ENCODE measurements at places on chromosomes 4 and X.

DNA sequence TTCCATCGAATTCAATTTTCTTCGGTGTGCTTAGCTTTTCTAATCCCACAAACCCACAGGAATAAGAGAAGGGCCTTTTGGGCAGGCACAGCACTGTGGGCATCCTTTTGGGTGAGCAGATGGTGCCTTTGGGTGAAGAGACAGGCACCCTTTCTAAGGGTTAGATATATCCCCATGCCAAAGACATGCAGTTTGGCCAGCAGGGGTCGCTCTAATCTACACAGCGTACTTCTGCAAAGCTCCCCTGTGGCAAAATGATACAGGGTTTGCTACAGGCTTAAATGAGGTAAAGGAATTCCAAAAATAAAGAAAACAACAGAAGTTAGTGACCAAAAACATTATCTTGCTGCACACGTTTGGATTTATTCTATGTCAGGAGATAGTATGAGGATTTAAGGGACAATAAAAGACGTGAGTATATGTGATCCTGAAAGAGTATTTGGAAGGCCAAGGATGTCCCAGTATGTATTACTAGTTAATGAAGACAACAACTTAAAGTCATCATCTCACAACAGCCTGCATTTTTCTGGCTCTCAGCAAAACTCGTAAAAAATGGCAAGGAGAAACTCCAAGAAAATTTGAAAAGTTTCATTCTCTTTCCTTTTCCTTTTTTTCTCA, 49.5 kb downstream of the PHEX start:
- DNase-seq = peak; percentile 24

DNA sequence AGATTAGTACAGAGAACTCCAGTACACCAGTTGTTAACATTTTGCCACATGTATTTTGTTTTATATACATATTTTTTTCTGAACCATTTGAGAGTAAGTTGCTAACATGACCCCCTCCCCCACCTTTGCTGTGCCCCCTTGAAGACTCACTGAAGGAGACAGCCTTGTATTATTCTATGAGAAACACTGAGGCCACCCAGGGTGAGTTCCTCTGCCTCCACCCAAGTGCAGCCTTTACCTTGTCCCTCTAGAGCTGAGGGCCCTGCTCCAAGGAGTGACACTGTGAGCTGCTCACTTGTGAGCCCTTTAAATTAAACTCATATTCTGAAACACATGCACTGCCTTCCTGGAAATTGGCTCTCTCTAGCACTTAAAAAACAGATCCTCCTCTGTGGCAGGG, 21.1 kb downstream of the KIT start:
- no peak for DNase-seq

GRCh38 chrX:47232197-47232802, 509 bp upstream of the USP11 start:
- DNase-seq = no peak

DNA sequence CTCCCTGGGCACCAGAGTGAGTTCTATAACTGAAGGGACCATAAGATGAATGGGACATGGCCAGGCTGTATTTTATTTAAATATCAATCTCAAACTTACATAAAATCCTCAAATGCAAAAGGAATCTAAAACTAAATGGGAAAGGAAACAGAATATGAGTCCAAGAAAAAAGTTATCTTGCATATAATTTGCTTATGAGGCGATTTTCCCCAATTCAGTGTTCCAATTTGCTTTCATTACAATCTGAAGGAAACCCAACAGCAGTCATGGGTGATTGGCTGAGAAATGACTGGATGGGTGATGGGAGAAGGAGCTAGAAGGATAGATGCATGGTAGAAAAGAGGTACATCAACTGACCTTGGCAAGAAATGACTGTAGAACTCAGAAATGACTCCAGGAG, 511.3 kb upstream of the TENM3 start:
- no peak for DNase-seq

- DNase-seq = no peak
Measured at GRCh38 chrX:154000051-154000450, 19.7 kb downstream of the IRAK1 start.

DNA sequence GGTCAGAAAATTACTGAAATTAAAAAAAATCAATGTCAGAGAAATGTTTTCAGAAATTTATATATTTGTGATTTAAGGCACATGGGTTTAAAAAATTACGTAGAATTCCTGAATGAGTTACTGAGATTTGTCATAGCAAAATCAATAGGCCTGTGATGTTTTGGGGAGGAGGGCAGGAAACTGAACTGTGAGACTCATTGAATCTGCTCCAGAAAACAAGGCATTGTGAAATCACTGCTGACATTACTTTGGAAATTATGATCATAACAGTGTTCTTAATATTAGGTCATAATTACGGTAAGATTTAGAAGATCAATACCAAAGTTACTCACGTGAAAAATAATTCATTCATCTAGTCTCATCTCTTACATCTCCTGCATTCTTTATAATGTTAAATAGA, 5.3 kb downstream of the FGF5 start:
- no peak for DNase-seq

GRCh38 chrX:141220342-141221008, 21.8 kb downstream of the SPANXC start:
- peak; percentile 25 for DNase-seq

- DNase-seq = no peak
Measured at GRCh38 chrX:148601034-148601433, 100.6 kb downstream of the AFF2 start.

- DNase-seq = peak; percentile 76
Measured at GRCh38 chr4:80237992-80238391, 28.5 kb upstream of the FGF5 start.
